ENCODE measurements at places on chromosomes 2 and 18. TPM values are rescaled to one million over a fixed set of nuclear protein-coding genes. Genes with fewer than 3 reads are reported as not detected.

GRCh38 chr2:38200598-38200997 is 124.6 kb upstream of the CYP1B1 start:
- H3K27me3 ChIP-seq = peaks cover 8% of the 10 kb centered on the region
- DNase-seq = no peak
- no peaks in the 10 kb centered on the region for H3K4me1 ChIP-seq
- H3K4me3 ChIP-seq = no peak overlapping the region
- no peaks in the 10 kb centered on the region for H3K36me3 ChIP-seq

Gene GPR17
- total RNA-seq = not detected

- no peak overlapping the region for H3K4me3 ChIP-seq
- peak overlapping the region; percentile 31 for H3K27ac ChIP-seq
- peaks cover 31% of the 10 kb centered on the region for H3K4me1 ChIP-seq
- H3K36me3 ChIP-seq = no peaks in the 10 kb centered on the region
These were observed 265.3 kb downstream of the CYP26B1 start for GRCh38 chr2:71882236-71882946.

DNA sequence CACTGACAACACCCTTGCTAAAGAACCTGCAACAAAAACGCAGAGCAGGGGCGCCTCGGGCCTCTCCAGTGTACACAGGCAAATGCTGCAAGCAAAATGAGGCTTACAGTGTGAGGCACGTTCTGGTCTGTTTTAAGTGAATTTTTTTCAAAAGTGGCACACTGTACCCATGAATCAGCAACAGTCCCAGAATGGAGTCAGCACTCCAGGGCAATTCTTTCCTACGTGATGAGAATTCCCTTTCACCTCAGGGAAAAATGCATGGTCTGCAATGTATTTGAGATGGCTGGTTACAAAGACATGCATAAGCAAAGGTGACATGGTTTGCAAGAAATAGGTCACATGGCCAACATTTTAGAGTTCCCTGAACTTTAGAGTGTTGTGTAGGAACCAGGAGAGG is 94.4 kb downstream of the UXS1 start:
- DNase-seq = no peak
- H3K36me3 ChIP-seq = peaks cover 16% of the 10 kb centered on the region
- H3K27me3 ChIP-seq = no peaks in the 10 kb centered on the region
- no peak overlapping the region for H3K4me3 ChIP-seq
- H3K4me1 ChIP-seq = no peaks in the 10 kb centered on the region

Gene PLB1
- total RNA-seq = 0.90 TPM
